ENCODE measurements at places on chromosomes 7 and 10.

DNA sequence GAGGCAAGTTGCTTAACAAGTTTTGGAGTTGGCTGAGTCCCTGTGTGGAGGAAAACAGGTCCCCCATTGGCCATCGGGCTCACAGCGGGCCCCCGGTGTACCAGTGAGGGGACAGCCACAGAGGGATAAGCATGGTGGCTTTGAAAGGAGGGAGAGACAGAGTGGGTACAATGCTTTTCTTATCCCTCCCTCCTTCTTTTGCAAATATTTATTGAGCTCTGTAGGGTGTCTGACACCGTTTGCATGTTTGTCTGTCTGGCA, 2.8 kb downstream of the HTRA1 start:
- DNase-seq = no peak

DNA sequence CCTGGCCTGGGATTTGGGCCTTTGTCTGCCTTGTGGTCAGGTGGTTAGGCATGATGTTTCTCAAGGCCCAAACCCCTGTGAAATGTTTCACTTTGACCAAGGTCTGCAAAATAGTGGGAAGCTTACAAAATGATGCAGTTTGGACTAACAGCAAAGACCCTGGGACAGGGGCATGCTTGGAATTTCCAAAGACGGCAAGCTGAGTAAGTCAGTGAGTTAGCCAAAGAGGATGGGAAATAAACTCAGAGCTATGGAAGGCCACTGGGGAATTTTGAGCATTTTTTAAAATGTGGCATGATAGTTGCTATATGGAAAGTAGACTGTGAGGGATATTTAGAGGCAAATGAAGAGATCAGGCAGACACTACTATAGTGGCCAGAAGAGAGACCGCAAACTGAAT, 31.6 kb upstream of the PPP1R3C start:
- DNase-seq = no peak

DNA sequence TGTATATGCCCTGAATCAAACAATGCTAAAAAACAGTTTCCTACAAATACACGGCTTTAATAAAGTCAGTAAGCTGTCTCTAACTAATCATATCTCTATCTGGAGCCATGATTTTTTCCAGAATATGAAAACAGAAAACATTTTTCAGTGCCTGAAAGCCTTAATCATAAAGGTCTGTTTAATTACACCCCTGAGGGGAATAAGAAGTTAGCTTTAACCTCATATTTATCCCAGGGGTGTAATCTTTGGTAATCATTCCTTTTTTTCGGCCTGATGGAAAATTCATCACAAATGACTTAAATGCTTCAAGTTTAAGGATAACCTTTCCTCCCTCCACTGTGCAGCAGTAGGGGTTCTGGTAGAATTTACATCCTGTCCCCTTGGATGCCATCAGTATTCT, 124.2 kb downstream of the ATE1 start:
- no peak for DNase-seq

GRCh38 chr10:5961405-5962100, 15.8 kb downstream of the IL15RA start:
- no peak for DNase-seq

DNA sequence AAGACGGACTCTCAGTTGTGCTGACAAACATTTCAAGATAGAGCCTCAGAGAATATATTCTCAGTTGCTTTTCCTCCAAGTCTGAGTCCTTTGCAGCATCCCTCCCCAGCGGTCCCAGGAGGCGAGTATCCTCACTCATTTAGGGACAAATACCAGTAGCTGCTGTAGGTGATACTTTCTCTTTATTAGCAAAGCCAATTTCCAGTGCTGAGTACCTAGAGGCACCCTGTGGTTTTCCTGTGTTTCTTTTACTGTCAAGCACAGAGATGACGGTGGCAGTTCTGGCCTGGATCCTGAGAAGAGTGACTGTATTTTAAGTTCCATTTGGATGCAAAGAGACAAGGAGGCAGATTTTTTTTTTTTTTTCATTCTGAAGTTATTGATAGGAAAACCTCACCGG, 1058.4 kb downstream of the SORCS3 start:
- DNase-seq = no peak

DNA sequence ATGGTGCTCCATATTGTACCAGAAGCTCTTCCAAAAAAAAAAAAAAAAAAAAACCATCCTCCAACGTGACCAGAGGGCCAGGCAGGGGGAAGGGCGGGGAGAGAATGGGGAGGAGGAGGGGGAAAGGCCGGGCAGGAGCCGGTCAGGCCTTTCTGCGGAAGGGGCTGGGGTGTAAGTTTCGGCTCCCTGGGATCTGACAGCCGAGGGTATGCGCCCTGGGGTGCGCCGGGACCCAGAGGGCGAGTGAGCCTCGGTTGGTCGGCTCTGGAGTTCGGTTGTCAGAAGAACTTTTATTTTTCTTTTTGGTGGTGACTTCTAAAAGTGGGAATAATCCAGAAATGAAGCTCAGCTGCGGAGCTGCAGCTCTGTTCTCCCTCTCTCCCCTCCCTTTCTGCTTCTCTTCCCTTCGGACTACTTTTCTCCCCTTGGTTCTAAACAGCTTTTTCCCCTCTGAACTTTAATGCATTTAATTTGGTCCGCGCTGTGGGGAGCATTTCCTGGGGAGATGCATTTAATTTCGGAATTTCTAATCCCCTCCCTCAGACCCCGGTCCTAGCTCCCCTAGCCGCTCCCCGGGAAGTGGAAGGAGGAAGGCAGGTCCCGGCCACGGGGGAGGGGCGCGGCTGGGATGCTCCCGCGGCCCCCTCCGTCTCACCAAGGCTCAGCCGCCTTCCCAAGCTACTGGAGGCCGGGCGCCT, 3.9 kb upstream of the PAX2 start:
- DNase-seq = no peak

GRCh38 chr10:102643336-102644065, 778 bp upstream of the TRIM8 start:
- DNase-seq = no peak

DNA sequence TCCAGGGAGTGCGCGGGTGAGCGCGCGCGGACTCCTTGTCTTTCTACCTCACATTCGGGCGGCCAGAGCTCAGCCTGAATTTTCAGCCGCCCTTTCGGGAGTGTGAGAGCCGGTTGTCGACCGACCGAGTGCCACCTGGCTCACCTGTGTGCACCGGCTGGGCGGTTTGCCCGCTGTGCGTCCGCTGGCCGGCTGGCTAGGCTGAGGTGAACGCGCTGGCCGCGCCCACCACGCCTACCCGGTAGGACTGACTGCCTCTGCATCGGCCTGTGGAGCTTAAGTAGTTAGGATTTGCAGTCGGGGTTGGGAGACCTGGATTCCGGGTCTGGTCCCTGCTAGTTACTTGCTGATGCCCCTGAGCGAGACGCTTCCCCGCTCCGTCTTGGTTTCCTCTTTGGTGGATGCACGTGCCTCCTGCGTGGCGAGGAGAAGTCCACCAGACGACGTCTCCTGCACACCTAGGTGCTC, 553 bp downstream of the TSPAN15 start:
- no peak for DNase-seq

- no peak for DNase-seq
Observed at GRCh38 chr10:26391701-26392695, 46.1 kb upstream of the APBB1IP start.

DNA sequence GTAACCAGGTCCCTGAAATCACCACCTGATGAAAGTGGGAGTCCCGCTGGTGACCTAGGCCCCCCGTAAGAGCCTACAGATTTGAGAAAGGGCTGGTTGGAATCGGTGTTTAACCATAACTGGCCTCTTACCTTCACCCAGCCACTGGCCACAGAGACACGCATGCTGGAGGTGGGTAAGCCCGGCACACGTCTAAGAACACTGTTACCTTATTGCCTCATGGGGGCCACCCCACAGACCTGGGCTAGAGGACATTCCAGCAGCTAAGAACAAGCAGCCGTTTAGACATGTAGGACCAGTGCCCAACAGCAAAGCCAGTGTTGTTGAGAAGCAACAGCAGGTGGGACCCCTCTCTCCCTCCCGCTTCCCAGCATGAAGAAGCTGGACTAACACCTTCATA, 2.5 kb upstream of the GDF2 start:
- DNase-seq = no peak

DNA sequence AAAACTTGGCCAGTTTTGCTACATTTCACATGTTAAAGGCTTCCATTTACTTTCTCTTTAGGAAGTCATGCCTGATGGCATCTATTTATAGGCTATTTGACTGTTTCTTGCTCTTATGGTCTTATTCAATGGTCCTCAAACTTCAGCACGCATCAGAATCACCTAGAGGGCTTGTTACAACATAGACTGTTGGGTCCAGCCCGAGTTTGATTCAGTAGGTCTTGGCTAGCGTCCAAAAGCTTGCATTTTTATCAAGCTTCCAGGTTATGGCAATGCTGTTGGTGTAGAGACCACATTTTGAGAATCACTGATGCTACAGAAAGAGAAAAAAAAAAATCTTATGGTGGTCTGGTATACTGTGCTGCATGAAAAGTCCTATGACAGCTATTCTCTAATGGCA, 51.9 kb downstream of the MTPN start:
- DNase-seq = no peak

DNA sequence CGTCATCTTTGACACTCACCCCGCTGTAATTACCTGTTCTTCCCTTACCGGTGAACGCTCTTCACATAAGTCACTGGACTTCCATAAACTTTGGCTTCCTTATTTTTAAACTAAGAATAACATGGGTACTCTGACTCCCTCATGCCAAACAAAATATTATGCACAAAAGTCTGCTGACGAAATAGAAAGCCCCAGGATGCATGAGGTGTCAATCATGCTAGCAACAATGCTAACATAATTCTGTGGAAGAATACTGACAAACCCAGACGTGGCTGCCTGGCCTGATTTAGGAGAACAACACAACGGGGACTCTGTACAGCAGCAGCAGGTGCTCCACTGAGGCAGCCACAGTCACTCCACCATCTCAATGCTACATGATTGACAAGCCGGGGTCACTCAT, 137.5 kb downstream of the CCDC71L start:
- no peak for DNase-seq

DNA sequence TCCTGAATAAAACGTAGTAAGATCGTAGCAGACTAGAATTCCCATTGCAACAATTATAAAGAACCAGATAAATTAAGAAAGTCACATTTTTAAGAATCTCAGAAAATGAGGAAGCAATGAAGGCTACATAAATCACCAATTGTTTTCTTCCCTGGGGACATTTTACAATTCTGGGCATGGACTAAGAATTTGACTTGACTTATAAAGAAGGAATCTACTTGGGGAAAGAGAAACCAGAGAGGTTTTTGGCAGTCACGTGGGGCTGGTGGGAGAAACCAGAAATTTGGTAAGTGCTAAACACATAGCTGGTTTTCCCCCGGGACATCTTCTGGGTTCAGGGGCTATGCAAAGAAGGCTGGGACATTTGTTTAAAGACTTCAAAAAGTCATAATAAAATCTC, 109.8 kb upstream of the IL6 start:
- DNase-seq = no peak

DNA sequence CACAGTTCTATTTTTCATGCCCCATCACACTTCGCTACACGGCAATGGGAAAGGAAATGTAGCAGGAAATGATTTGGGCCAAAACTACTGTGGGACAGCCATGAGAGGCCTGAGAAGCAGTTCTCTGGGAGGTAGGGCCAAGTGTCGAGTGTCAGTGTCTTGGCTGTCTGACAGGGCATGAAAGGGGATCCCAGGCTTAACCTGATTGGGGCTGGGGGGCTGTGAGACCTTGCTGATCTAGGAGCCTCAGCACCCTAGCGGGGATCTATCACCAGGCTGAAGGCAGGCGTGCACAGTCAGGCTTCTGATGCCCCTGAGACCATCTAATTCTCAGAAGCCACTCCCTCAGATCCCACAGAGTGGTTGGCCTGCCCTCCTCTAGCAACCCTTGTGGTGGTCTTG, 58.2 kb upstream of the SLC25A13 start:
- no peak for DNase-seq

DNA sequence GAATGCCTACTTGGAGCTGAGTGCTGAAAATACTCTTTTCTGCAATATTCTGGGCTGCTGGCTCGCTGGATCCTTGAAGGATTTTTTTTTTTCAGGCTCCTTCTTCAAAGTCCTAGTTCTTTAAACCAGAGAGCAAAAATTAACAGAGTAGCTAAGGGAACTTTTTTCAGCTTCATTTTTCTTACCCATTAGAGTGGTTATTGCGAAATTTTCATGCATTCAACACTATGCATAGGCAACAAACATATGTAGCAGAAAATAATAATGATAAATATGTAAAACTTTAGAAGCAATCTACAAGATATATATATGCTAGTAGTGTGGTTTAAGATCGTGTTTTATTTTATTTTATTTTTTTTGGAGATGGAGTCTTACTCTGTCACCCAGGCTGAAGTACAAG, 264.6 kb downstream of the SFMBT2 start:
- DNase-seq = no peak

DNA sequence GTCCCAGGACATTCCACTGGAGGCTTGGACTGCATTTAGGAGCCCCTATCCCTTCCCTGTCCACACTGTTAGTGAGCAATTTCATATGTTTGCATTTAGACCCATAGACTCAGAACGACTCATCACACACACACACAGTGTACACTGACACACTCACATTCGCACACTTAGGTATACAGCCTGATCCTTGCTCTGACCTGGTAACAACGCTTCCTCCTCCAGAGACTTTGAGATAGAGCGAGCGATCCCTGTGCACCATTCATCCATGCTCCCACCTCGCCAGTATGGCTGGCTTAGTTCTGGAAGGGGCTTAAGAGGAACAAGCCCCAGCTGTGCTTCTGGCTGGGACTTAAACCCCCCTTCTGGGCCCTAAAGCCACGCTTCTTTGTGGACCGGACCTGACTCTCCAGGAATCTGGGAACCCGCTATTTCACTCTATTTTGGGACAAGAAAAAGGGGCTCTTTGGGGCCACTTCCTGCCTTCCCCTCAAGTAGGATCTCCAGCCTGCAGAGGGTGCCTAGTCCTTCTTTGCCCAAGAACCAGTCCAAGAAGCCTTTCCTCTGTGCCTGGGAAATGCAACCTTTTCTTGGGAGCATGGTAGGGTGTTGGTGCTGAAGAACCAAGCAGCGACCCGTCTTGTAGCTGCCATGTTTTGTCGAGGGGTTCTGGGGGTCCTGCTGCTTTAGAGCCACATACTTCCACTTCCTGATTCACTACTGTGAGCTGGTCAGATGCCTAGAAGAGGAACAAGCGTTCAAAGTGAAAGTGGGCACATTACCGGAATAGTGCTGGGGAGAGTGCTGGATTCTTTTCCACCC, 1.1 kb upstream of the HOXA13 start:
- DNase-seq = no peak

DNA sequence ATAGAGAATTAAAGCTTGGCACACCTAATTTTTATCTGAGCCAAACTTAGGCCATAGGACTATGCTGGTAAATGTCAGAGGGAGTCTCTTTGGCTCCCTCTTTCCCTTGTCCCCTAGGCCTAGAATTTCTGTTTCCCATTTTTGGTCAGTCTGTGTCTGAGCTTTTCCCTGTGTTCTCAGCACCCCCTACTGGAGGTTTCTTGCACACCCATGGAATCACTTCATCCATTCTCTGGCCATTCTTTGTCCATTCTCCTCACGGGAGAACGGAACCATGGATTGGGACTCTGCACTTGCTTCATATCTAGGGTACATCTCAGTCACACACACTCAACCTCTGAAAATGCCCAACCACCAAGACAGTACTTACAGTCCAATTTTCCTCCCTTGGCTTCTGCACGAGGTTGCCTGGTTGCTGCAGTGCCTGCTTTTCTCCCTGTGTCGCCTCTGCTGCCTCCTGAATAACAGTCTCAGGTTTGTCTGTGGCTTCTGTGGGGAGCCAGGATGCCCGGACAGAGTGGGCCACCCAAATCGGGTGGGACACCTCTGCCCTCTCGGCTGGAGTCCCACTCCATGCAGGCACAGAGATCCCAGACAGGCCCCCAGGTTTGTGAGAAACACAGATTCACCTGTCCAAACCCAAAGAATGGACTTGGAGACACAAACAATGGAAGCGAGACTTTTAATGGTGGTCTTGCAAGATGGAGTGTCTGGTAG, 35.1 kb upstream of the DNAH11 start:
- DNase-seq = no peak
